Sciatic nerve (tissue), 2 donors: ENCODE measurements at places on chromosomes 1 and 21. TPM values are rescaled to one million over a fixed set of nuclear protein-coding genes. Genes with fewer than 3 reads are reported as not detected.

TTC39A gene
- total RNA-seq: 1.2 TPM

OR2T29 gene
- total RNA-seq: not detected

PER3 gene
- 72.0 TPM for total RNA-seq

TEX38 gene
- not detected for total RNA-seq

FLG2 gene
- total RNA-seq: not detected

CFHR3 gene
- total RNA-seq: 0.94 TPM

SPATA1 gene
- total RNA-seq: 3.4 TPM

NPPB gene
- total RNA-seq: not detected

B3GALNT2 gene
- 13.0 TPM for total RNA-seq

LCE1B gene
- not detected for total RNA-seq

FAM151A gene
- total RNA-seq: not detected

S100A3 gene
- not detected for total RNA-seq

TATDN3 gene
- 15.9 TPM for total RNA-seq

FLG gene
- 0.04 TPM for total RNA-seq

PGBD2 gene
- 10.0 TPM for total RNA-seq

COL9A2 gene
- total RNA-seq: 3.9 TPM

NR0B2 gene
- total RNA-seq: not detected

HSD3B2 gene
- total RNA-seq: not detected

E2F2 gene
- total RNA-seq: 2.1 TPM

PRRX1 gene
- total RNA-seq: 169 TPM

IVL gene
- total RNA-seq: not detected

OPTC gene
- not detected for total RNA-seq

CLCA4 gene
- total RNA-seq: not detected

AHCYL1 gene
- 71.3 TPM for total RNA-seq

RIMS3 gene
- total RNA-seq: 8.7 TPM

PRSS38 gene
- not detected for total RNA-seq

SLC9C2 gene
- not detected for total RNA-seq
